Stimulated activated CD8-positive, alpha-beta memory T cell treated with anti-CD3 and anti-CD28 coated beads, Interleukin-7, amount 100 ng/mL, for 1 hour (primary cell): ENCODE measurements at places on chromosomes 11 and 22.

GRCh38 chr22:35301372-35301874 is 1.7 kb downstream of the TOM1 start:
- no peak for DNase-seq

DNA sequence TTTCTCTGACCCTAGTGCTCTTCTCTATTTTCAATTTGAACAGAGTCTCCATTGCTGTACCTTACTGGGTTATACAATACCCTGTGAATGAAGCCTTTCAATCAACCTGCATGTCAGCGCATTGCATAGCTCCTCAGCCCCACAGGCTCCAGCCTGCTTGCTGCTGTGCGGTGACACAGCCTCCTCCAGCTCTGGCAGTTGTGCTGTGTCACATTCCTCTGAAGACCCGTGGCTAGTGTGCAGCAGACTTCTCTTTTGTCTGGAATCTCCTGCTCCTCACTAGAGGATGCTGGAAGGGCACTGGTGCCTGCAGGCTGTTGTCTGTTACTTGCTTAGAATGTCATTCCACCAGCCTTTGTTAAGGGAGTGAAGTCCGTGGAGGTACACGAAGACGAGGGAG is 390.1 kb upstream of the B3GAT1 start:
- no peak for DNase-seq

DNA sequence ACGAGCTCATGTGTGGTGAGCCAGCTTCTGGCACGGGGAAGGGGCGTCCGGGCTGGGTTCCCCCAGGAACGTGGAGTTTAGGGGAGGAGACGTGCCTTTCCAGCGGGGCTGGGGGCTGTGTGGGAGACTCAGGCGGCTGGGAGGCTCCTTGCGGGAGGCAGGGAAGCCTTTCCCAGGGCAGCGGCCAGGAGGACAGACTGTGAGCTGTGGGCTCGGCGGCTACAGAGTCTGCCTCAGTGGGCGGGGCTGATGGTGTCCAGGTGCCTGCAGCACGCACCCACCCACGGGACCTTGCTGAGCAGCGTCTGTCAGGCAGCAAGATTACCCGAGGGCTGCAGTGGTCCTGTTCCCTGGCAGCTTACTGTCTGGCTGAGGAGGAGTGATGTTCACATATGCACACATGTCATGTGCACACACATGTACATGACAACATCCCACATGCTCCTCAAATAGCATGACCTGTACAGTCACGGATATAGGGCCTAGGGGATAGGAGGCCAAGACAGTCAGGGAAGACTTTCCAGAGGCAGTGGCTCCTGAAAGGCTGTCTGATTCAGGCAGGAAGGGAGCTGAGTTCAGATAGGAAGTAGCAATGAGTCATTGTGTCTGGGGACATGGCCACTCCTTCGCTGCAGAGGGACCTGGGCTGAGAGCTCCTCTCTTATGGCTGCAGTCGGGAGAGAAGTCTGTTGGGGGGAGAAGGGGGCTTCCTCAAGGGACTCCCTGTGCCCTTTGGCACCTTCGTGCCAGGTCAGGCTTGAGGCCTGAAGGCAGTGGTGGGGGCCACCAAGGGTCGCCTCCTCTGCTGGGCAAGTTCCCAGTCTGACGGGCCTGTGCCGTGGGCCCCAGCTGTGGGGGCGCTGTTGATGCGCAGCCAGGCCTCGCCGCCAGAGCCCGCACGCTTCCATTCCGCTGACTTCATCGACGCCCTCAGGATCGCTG is 23.3 kb upstream of the PPP6R3 start:
- no peak for DNase-seq

- DNase-seq: no peak
Measured at GRCh38 chr11:84128840-84129239, 842.7 kb upstream of the CCDC90B start.

DNA sequence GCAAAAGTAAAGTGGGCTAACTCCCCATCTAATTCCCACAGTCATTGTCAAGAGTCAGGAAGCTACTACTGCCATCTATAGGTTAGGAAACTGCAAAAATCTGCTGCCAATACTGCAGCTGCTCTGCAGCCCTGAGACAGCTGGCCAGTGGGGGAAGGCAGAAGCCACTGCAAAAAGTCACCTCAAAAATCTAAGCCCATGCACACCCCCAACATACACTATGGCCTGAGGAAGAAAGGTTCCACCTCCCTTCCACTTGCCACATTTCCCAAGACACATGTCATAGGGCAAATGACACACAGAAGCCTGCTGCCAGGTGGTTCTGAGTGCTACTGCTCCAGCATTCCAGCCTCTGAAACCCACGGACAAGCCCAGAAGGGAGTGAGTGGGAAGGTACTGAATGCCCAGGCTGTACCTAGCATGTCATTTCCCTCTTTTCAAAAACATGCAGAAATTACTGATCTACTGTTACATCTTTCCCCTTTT is 36.9 kb downstream of the DGCR2 start:
- DNase-seq: no peak

GRCh38 chr22:38843201-38843656 is 599 bp downstream of the NPTXR start:
- peak; percentile 4 for DNase-seq

- DNase-seq: no peak
Measured at GRCh38 chr22:38740116-38740723, 15.6 kb downstream of the SUN2 start.

GRCh38 chr11:123083623-123084029 is 21.7 kb upstream of the HSPA8 start:
- no peak for DNase-seq
